Psoas muscle (tissue), 8 donors: ENCODE measurements at places on chromosomes 1 and 21.
A peak's percentile ranks its signal among the peaks of the same experiment; 100 is the strongest.

DNA sequence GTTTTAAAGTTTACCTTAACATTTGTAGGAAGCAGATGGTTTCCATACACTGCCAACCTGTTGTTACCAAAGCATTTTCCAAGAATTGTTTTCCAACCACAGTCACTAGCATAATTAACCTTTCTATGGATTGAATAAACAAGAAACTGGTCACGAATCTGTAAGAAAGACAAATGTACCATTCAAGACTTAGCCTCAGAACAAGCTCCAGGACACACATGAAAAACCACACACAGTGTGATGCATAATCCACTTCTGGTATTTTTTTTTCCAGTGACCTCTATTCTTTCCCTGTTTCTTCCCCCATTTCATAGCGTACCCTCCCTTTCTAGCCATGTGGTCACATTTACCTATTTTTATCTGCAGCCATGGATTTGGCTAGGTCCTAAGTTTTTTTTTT is 29.6 kb upstream of the C1orf87 start:
- no peak for DNase-seq

- no peak for DNase-seq
Measured at GRCh38 chr1:232657426-232658005, 27.6 kb upstream of the SIPA1L2 start.

DNA sequence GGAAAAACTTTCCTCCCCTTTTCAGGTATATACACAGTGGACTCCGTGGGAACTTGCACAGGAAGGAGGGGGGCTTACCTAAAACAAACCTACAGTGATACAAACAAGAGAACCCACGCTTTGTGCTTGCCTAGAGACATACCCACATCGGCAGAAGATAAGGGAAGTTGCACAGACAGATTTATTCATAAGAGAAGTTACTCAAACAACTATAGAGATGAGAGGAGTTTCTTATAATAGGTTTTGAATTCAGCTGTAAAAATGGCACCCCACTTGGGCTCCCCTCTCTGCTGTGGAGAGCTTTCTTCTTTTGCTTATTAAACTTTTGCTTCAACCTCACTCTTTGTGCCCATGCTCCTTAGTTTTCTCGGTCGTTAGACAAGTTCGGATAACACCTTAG is 1.8 kb upstream of the DUSP12 start:
- DNase-seq, result no peak

DNA sequence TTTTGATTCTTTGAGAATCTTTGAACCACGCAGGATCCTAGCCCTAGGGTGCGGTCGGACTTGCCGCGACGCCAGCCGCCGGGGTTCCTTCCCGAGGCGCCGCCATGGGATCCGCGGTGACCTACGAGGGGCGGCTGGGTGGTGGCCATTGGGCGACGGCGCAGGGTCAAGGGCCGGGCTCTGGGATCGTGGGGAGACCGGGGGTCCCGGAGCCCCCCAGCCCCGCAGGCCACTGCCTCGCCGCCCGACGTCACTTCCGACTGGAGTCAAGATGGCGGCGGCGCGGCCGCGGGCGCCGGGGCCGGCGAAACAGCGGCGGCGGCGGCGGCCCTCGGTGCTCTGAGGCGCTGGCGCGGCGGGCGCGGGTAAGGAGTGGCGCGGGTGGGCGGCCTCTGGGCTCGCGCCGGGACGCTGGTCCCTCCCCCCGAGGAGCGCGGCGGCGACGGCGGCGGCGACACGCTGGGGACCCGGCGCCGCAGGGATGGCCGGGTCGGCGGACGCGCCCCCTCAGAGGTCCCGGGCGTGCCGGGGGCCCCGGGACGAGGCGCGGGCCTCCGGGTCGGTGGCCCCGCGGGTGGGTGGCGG is at the start of gene PRDM2:
Gene PRDM2 (plus strand): TSS at position 253 of the 585 bp plus-strand sequence. CDS start 15,418 bp downstream, outside the sequence.
- peak; percentile 72 for DNase-seq

- no peak for DNase-seq
Measured at GRCh38 chr1:119290297-119290696, 78.3 kb upstream of the HAO2 start.

DNA sequence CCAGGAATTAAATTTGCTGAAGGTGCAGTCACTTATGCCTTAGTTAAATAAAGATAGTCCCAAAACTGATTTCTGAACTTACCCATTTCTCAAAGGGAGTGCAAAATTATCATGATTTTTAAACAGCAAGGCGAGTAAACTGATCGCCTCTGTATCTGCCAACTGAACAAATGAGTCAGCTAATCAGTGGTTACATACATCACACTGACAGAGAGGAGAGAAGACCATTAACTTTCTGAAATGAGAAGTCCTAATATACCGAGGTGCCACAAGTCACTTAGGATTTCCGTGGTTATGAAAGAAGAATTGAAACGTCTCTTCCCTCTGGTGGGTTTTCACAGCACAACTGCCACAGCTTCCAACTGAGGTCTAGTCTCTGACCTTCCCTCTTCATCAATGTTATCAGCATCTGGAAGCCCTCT is 400.7 kb downstream of the SMYD3 start:
- no peak for DNase-seq

DNA sequence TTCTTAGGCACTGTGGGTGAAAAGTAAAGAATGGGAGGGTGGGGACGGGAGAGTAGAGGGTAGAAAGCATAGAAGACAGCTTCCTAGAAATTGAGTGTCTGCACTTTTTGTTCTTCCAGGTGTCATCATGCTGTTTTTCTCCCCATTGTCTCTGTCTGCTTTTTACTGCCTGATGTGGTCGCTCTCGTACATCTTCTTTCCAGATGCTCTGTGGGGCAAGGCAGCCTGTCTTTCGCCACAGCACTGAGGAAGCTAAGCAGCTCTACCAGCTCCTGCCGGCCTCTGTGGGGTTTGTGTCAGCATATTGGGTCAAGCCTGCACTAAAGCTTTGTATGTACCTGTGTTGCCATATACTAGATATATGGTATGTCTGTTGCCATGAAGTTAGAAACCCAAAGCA is 13.2 kb downstream of the TMEM269 start:
- no peak for DNase-seq

DNA sequence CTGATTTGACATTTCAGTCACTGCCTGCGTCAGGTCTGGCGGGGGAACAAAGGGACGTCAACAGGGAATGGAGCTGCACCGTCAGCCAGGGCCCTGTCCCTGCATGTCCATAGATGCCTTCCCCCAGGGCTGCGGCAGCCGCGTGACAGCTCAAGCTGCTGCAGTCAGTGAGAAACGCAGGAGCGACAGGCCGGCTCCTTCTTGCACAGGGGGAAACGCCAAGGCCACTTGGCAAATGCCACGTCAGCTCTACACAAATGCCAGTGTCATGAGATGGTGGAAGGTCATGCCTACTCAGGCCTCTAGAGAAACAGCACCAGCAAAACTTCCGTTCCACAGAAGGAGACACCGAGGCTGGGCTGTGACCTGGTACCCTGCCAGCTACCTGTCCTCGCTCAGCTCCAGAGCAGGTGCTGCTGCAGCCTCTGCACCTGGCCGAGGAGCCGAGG is 37.7 kb downstream of the SYF2 start:
- no peak for DNase-seq

- no peak for DNase-seq
Measured at GRCh38 chr1:217249857-217250256, 381.0 kb downstream of the GPATCH2 start.

DNA sequence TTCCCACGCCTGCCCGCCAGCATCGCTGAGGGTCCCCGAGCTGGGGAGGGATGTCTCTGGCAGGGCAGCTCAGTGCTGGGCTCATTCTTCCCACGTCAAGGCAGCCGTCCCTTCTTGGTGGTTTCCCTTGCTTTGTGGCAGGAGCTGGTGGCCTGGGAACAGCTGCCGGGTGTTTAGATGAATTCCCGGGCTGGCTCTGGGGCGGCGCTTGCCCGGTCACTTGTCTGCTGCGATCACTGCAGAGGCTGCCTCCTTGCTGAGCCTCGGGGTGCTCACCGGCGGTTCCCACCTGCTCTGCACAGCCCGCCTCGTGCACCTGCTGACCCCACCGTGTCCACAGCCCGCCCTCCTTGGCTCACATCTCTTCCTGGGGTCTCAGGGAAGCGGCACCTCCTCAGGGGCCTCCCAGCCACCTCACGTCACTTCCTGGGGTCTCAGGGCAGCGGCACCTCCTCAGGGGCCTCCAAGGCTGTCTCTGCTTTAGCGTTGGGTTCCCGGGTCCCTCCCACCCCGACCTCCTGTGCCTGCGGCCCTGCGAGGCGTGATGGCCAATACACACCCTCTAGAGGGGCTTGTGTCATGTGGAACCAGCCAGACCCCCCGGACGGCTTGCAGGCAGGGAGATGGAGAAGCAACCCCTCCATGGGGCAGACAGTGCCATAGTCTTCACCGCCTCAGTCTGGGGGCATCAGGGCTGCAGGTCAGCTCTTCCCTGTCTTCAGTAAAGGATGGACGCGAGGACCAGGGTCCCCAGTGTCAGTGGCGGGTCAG is 13.5 kb downstream of the COL18A1 start:
- DNase-seq, result peak; percentile 16

DNA sequence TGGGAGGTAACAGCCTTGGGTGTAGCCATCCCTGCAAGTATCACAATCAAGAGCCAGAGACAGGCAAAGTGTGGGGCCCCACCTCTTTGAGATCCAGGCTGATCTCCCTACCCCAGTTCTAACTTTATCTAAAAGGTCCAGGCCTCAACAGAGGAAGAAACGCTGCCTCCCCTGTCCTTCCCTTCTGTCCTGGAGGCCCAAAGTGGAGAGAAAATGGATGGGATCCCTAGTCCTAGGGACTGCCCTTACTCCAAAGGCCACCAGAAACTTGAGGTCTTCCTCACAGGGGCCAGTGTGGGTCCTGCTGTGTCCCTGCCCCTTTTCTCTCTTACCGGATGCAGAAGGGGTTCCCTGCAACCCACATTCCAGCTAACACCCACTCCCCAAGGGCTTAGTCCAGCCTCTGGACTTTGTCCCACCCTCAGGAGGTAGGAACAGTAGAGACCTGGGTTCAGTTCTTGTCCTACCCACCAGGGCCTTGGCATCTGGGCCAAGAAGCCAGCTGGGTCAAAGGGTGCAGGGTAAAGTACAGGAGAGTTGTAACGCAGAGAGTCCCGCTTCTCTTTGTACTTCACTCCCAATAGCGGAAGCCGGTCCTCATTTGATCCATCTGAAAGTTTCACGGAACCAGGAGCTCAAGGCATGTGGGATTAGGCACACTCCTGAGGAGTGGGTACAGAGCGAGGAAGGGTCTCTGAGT is 1.9 kb downstream of the HDGF start:
- DNase-seq, result no peak

DNA sequence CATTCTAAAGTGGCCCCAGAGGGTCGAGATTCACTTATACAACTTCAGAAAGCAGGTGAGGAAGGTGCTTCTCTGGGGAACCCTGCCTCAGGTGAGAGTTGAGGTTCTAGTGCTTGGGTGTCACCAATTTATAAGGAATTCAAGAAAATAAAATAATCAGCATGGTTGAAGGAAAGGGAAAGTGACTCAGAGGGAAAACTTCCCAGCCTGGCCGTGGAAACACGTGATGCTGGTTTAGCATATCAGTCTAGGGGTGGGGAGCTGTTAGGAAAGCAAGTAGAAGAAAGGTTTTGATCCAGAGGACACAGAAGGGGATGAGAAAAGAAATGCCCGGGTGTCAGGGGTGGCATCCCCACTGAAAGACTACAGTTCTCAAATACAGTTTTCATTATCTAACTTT is 37.7 kb upstream of the TMEM125 start:
- no peak for DNase-seq

DNA sequence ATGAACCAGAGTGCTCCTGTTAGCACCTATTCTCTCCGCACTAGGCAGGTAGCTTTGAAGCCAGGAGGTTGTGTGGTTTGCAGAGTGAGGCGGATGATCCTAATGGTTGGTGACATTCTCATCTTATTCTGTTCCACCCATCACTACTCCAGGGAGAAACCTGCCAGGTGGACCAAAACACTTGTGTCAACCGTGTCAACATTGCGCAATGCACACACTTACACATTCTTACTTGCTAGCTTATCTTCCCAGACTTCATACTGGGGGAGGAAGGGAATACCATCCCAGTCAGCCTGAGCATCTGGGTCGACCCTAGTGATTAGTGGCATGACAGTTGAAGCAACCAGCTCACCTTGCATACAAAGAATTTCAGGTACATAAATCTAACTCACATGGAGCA is 236.9 kb downstream of the RPS6KC1 start:
- no peak for DNase-seq

DNA sequence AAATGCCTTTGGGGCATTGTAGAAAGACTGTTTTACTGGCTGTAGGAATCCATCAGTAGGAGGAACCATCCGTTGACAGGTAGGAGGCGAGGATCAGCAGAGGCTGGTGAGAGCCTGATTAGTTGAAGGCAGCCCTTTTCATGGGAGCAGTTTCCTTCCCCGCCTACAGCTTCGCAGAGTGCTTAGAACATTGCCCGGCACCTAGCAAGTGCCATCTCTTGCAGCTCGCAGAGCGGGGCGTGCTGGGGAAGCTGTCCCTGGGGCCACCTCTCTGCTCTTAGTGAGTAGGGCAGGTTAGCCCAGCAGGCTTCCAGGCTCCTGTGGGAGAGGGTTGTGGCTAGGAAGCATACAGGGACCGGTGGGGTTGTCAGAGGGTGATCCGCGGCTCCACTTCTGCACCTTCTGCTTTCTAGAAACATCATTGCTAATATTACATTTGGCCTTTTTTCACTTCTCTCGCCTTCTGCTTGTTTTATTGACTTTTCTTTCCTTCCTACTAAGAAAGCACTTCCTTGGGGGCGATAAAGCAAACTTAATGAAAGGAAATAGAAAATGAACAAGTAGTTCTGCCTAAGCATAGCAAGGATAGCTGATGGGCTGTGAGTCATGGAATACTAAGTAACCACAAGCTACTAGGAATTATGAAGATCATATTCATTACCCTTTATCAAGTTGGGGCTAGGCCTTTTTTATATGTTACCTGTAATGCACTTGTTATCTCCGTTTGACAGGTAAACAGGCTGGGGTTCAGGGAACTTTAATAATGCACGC is 176.7 kb downstream of the GALNT2 start:
- no peak for DNase-seq

- DNase-seq, result peak; percentile 64
Measured at GRCh38 chr1:23167353-23168078, 1.1 kb downstream of the LUZP1 start.

DNA sequence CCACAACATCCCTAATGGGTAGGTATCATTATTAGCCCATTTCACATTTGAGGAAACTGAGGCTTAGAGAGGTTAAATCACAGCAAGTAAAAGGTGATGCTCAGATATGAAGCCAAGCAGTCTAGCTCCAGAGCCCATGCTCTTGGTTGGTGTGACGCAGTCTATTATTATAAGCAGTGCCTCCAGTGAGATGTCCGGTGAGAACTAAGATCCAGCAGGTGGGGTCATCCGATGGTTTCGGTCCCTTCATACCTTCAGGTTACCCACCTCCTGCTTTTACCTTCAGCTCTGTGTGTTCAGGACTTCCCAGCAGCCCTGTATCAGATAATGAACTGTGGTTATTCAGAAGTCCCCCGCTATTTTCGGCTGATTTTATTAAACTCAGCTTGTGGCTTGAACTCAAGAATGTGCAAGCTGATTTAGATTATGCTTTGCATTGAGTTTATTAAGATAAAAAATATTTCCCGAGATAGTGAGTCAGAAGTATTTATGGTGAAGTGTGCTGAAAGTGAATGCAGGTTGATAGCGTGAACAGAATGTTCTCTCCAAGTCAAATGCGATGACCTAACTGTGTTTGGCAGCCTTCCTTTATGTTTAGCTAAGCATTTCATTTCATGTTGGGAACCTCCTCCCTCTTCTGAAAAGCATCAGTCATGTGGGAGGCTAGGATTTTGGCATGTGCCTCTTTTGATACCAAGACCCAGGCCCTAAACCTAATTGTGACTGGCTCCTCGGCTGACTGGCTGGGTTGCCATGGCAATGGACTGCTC is 160.9 kb upstream of the UBE2U start:
- no peak for DNase-seq
